ENCODE measurements at places on chromosomes 3 and 15.

- peak; percentile 73 for DNase-seq
Observed at GRCh38 chr15:98881526-98882520, 125.8 kb downstream of the PGPEP1L start.

DNA sequence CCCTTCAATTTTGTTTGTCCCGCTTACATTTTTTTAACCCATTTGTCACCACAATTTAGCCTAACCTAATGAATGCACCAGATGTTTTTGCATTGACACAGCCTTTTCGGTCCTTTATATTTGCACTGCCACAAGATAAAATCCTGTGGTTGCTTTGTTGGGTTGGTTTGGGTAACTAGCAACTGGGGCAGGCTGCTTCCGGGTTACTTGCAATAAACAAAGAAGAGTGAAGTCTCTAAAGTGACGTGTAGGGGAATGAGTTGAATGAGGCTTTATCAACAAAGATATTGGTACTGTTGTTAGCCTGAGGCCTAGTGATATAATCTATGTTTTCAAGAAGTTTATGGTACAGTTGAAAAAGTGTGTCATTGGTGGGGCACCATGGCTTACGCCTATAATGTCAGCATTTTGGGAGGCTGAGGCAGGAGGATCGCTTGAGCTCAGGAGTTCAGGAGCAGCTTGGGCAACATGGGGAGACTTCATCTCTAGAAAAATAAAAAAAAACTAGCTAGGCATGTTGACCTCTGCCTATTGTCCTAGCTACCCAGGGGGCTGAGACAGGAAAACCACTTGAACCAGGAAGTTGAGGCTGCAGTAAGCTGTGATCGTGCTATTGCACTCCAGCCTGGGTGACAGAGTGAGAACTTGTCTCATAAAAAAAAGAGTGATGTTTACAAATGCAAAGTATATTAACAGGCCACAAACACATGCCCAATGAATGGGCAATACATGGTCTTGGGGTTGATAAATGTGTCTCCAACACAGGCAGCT, 121.8 kb downstream of the OXSM start:
- no peak for DNase-seq

DNA sequence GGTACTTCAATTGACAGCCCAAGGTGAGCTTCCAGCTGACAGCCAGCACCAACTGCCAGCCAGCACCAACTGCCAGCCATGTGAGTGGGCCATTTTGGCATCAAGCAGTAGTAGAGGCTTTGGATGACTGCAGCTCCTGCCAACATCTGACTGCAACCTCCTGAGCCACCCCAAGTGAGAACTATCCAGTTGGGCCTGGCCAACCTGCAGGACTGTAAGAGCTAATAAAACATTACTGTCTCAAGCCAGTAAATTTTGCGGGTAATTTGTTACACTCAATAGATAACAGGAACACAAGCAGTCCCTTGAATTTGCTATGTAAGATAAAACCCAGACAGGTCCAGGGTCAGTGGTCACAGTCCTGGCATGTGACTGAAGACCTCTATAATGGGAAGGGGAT, 29.7 kb downstream of the EPHB1 start:
- no peak for DNase-seq

DNA sequence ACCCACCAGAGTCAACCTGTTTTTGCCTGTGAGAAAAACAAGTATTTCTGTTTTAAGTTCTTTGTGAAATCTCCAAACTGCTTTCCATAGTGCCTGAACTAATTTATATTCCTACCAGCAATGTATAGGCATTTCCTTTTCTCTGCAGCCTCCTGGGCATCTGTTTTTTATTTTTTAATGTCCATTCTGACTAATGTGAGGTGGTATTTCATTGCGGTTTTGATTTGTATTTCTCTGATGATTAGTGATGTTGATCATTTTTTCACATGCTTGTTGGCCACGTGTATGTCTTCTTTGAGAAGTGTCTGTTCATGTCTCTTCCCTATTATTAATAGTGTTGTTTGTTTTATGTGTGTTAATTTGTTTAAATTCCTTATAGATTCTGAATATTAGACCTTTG, 820.5 kb downstream of the MCTP2 start:
- DNase-seq = no peak

DNA sequence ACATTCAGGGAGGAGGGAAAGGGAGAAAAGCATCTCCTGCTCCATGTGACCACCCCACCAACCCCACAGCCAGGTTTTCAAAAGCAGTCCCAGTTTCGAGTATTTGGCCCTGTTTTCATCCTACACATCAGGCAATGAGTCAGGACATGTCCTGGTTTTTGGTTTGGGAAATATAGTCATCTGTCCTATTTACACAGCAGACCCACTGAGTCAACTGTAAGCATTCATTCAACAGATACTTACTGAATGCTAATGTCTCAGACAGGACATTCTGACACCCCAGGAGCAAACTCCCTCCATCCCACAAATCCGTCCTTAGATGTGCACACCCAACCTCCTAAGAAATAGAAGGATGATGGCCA, 32.9 kb downstream of the IGDCC3 start:
- no peak for DNase-seq

DNA sequence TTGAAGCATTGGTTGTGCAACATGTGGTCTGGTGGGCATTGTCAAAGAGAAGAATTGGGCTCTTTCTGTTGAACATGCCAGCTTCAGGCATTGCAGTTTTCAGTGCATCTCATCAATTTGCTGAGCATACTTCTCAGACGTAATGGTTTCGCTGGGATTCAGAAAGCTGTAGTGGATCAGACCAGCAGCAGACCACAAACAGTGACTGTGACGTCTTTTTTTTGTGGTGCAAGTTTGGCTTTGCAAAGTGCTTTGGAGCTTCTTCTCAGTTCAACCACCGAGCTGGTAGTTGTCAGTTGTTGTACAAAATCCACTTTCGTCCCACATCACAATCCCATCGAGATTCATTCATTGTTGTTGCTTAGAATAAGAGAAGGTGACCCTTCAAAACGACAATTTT, 84.5 kb downstream of the NPAP1 start:
- DNase-seq = no peak

GRCh38 chr15:77836121-77836692, 203.5 kb upstream of the LINGO1 start:
- DNase-seq = peak; percentile 22

DNA sequence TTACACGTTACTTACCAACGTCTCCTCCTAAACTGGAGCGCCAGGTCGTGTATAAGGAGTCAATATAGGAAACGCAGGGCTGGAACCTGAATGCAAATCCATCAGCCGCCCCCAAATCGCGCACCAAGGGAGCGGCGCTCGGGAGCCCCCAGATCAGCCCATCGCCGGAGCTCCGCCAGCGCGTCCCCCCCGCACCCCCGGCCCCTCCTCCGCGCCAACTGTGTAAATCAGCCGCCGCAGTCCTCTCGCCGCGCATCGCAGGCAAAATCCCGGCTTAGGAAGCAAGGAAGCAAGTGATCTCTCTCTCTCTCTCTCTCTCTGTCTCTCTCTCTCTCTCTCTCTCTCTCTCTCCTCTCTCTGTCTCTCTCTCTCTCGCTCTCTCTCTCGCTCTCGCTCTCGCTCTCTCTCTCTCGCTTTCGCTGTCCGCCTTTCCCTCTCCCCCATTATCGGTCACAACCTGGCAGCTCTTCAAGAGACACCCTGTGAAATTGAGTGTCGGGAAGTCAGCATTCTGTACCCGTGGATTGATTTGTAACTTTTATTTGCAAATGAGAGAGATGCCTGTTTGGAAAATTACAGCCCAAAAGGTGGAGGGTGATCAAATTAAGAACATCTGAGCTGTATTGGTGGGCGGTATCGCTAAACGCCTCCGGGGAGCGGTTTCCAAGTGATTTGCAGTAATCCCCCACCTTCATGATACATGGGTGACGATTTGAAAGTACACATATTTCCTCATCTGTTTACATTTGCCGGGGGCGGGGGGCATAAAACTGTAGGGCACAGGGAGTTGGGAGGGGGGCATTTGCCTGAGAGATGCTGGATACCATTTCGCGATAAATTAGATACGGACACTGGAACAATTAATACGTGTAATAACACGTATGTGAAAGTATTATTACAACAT, 645 bp upstream of the SLITRK3 start:
- no peak for DNase-seq

DNA sequence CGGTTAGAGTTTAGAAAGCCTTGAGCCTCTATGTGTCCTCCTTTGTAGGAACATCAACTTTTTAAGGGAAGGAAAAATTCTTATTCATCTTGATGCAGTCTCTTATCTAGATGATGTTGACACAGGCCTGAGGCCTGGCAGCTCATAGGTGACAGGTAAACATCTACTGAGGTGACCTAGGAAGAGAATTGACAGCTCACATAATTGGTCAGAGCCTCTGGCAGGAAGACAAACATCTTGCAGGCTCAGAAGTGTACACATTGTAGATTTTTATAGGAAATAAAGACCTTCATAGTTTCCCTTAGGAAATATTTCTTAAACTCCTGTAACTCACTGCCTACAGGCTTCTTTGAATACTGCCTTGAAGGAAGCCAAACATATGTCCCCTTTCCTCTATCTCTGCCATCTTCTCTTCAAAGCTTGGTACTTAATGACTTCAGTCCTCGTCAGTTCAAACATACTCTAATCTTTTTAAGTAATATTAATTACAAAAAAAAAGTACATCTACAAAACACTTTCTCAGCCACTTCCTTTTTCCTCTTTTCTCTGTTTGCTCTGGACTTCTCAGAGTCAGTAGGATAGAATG, 341.3 kb downstream of the TBL1XR1 start:
- no peak for DNase-seq

DNA sequence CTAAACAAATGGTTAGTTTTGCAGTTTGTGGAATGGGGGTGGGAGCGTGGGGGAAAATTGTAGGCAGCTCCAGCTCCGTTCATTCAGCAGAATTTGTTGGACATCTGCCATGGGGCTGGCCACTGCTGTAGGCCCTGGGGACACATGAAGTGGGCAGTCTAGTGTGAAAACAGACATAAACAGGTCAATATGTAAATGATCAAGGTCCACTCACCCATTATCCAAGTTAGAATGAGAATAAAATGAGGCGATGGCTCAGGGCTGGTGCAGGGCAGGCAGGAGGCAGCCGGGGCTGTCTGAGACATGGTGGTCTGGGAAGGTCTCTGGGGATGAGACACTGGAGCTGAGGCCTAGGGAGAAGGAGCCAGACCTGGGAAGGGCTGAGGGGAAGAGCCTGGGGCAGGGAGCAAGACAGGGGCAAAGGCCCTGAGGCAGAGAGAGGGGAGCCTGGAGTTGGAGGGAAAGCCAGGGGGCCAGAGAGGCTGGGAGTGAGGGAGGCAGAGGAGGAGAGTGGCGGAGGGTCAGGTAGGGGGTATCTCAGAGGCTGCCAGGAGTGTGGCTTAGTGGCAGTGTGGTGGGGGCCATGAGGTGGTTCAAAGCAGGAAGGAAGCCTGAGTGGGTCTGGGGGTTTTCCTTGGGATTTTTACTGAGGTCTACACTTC, 6.2 kb upstream of the SLC6A6 start:
- DNase-seq = no peak

- DNase-seq = no peak
Observed at GRCh38 chr3:42692667-42693529, 7.6 kb downstream of the KLHL40 start.

DNA sequence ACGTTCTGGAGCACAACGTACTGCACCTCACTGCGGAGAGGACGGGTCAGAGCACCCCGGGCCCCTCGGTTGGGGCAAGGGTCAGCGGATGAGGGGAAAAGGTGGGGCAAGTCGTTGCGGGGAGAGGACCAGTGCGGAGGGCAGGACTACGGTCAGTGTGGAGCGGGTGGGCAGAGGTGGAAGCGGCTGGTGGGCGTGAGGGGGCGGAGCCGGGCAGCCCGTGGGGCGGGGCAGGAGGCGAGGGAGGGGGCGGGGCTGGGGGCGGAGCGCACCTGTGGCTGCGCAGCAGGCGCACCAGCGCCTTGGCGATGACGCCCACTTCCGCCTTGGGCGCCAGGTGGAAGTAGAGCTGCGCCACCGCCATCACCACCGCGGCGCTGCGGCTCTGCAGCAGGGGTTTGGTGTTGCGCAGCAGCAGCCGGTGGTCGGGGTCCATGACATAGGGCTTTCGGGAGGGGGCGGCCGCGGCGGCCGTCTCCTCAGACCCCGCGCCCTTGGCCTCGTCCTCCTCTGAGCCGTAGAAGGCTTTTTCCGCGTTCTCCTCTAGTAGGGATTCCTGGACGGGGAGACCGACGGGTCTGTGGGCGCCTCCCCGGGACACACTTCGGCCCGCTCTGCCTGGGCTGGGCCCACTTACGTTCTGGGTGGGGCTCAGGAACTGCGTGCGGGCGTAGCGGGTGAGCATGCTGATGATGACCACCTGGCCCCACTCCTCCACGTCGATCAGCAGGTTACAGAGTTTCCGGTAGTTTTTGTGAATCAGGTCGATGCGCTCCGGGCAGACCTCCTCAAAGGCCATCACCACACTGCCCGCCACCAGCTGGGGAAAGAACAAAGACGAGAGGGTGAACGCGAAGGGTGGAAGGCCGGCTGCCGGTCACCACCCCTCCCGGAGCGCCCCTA, 29.2 kb downstream of the AP3B2 start:
- DNase-seq = no peak

- no peak for DNase-seq
Observed at GRCh38 chr3:133476971-133477375, 77.1 kb downstream of the BFSP2 start.
